Hippocampal formation (tissue), 2 donors: ENCODE measurements at places on chromosomes 13 and 19.
A peak's percentile ranks its signal among the peaks of the same experiment; 100 is the strongest.

- no peak for DNase-seq
Observed at GRCh38 chr13:45132369-45133064, 12.2 kb downstream of the GTF2F2 start.

GRCh38 chr13:90866006-90866405 lies 481.5 kb upstream of the MIR17HG start:
- no peak for DNase-seq

- DNase-seq, result no peak
Observed at GRCh38 chr13:50912851-50913250, 3.3 kb downstream of the RNASEH2B start.

DNA sequence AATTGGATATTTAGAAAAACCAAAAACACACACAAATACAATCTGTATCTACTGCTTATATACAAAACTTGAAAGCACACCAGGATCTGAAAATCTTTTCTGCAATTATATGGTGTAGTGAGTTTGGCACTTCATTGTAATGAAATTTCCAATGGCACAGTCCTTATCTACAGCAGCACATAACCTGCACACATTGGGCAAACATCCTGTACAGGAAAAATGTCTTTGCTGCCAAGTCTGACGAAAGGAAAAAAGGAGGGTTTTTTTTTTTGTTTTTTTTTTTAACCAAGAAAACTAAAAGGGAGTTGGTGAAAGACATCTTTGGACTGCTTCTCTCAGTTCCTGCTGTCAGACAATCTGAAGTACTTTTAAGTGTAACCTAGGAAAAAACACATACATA lies 107.8 kb downstream of the FOXO1 start:
- no peak for DNase-seq

DNA sequence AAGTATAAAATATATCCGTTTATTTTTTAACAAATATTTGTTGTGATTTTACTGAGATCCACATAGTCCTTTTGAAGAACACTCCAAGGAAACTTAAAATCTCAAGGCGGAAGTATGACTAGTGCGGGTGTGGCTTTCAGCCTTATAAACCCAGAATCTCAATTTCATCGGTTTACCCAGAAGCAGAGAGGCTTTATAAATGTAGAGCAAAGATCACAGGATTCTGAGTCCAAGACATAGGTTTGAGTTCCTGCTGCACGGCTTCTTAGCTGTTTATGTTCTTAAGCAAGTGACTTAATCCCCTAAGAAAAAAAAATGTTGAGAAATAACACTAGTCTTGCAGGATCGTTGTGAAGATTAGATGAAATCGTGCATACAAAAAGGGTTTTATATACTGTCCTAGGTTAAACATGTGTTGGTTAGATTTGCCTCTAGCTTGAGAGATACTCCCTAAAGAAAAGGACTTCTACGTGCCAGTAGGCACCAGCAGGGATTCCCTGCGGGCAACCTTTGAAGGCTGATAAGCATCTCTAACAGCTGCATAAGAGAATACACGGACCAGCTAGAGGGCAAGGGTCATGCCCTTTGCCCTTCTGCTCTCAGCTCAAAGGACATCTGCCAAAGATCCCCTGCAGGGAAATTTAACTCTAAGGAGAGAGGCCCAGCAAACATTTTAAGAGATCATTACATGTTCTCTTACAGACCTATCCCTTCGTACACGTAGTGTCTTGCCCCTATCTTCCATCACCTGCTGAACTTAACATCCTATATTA lies 130.4 kb upstream of the MIR17HG start:
- no peak for DNase-seq

DNA sequence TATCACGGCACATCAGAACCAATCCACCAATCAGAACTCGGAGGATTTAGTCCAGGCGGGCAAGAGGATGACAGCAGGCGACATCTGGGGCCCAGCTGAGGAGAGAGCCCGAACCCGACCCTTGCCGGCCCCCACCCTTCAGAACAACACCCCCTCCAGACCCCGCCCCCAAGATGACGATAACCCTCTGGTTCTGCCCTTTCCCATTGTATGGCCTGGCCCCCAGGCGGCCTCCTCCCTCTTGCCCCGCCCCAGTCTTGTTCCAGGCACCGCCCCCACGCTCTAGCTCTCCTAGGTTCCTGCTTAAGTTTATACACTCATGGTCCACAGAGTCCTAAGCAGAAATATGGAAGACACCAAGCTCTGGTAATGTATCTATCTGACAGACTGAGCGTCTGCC lies 2.8 kb upstream of the ZNF83 start:
- DNase-seq, result no peak

GRCh38 chr19:55005684-55006488 lies 32.2 kb downstream of the GP6 start:
- no peak for DNase-seq

- no peak for DNase-seq
Observed at GRCh38 chr13:95573221-95573620, 20.7 kb downstream of the CLDN10 start.

- DNase-seq, result no peak
Observed at GRCh38 chr19:17421942-17422341, 2.1 kb downstream of the MVB12A start.

DNA sequence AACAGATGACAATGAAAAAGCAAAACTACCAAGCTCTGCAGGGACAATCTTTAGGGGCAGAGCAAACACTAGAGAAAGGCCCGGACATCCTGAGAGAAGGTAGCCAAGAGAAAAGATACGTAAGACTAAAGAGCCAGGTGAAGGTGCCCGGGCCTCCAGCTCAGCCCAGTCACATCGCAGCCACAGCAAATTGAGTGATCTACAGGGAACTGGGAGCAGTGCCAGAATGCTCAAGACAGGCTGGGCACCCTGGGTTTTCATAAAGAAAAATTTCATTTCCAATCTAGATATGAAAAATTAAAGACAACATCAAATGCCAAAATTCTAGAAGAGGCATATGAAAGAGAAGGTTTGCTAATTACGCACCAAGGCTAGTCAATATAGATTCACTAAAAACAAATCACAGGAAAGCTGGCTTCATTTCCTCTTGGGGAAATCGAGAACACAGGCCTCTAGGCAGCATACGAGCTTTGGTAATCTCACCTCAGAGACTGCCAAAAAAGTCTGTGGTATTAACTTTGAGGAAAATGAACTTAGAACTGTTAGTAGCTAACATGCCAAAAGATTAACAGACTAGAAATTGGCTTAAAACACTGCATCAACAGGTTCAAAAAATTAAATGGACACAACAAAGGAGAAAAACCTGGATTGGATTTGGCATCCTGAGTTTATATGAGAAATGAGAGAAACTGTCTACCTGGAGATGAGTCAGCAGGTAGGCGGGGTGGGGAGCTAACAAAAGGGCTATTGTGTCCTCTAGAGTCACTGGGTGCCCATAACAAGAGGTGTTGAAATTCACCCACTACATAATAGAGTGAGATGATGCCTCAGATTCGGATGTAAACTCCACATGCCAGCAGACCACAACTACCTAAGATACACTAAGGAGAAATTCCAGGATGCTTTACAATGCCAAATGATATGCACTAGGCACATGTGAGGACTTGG lies 6.6 kb downstream of the ANKRD10 start:
- DNase-seq, result no peak

GRCh38 chr19:23587546-23587945 lies 99.5 kb downstream of the ZNF675 start:
- no peak for DNase-seq

- peak; percentile 75 for DNase-seq
Observed at GRCh38 chr19:50551715-50552187, 16.5 kb downstream of the LRRC4B start.

GRCh38 chr13:76741624-76742023 lies 144.6 kb downstream of the KCTD12 start:
- no peak for DNase-seq

GRCh38 chr19:31256593-31256960 lies 92.7 kb downstream of the TSHZ3 start:
- no peak for DNase-seq

GRCh38 chr19:6172074-6172863 lies 36.8 kb downstream of the ACSBG2 start:
- DNase-seq, result no peak

DNA sequence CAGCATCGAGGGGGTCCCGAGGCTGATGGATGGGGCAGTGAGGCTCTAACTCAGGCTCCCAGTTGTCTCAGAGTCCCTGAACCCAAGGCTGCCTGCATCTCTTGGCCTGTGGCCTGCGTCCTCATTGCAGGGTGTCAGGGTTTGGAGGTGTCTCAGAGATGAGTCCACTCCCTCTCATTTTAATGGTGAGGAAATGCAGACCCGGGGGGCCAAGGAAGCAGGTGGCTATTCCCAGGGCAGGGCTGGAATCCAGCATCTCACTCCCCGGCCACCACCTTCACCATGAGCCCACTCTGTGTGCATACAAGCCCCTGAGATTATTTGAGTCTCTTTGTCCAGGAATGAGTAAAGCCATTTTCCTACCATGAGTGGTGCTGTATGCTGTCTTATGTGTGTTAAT lies 21.4 kb downstream of the TEX29 start:
- DNase-seq, result no peak

DNA sequence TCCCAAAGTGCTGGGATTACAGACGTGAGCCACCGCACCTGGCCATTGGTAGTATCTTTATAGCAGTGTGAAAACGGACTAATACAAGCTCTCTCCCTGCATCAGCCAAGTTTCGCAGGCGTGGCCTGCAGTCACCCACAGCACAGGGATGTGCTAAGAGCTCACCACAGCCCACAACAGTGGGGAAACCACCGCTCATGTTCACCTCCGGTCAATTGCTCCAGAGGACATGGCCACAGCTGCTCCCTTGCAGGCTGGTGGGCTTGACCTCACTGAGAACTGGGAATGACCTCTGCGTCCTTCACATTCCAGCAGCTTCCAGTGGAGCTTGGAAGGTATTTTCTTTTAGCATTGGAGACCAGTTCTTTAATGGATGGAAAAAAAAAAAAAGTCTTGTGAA lies 156.4 kb downstream of the KCTD15 start:
- no peak for DNase-seq

- DNase-seq, result no peak
Observed at GRCh38 chr13:87676254-87677042, 5.3 kb downstream of the SLITRK5 start.
